SHP77 (cell line): ENCODE measurements at places on chromosomes 1 and 21.

DNA sequence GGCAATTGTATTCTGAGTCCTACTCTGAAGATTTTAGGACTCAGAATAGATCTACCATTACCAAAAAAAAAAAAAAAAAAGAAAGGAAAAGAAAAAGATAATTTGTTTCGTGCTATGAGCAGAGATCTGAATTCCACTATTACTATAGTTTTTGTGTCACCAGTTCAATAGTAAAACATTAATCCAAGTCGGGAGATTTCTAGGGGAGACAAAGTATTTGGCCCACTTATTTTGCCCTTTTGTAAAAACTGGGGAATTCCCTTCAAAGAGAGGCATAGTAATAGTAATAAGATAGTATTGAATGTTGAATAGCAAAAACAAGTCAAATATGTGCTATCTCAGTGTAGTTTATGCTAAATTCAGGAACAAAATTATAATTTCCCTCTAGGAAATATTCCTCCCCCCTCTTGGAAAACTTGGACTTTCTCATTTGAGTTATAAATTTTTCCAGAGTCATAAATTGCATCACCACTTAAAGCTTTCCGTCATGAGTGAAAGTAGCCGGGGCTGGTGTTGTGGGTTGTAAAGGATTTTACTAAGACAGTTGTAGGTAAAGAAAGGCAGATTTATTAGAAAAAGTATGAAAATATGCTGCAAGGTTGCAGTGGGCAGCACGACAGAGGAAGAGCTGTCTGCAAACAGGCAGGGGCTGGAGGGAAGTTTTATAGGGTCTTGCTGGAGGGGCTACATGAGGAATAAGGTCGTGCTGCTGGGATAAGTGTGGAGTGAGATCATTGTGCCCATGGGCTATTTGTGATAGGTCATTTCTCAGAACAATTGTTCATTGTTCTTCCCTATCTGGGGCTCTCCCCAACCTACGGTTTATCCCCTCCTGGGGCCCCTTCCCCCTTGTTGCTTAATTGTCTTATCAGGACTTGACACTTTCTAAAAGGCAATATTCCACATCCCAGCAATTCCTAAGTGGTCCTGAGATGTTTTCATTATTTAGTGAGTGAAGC is 1009.9 kb downstream of the PLA2G4A start:
- DNase-seq = no peak

- no peak for DNase-seq
These were observed 130.0 kb upstream of the TNR start for GRCh38 chr1:175873290-175873935.

GRCh38 chr1:181175955-181176354 is 87.5 kb downstream of the IER5 start:
- no peak for DNase-seq

DNA sequence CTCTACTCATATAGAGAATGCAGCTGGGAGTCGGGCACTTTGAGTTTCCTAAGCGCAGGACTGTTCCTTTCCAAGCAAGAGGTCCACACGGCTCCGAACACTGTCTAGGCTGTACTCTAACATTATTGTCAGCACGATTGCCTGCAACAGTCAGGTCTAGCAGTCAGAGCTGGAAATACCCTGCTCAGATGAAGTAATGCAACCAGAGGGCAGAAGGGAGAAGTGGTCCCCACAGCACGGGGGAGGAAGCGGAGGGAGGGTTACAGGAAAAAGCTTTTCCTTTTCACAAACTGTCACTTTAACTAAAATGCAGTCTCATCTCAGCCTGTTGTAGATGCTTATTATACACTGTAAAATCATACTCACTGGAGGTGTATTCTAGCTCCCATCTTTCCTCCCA is 98.9 kb upstream of the SLC44A3 start:
- no peak for DNase-seq

GRCh38 chr1:28893403-28894102 is 20.8 kb upstream of the EPB41 start:
- no peak for DNase-seq

DNA sequence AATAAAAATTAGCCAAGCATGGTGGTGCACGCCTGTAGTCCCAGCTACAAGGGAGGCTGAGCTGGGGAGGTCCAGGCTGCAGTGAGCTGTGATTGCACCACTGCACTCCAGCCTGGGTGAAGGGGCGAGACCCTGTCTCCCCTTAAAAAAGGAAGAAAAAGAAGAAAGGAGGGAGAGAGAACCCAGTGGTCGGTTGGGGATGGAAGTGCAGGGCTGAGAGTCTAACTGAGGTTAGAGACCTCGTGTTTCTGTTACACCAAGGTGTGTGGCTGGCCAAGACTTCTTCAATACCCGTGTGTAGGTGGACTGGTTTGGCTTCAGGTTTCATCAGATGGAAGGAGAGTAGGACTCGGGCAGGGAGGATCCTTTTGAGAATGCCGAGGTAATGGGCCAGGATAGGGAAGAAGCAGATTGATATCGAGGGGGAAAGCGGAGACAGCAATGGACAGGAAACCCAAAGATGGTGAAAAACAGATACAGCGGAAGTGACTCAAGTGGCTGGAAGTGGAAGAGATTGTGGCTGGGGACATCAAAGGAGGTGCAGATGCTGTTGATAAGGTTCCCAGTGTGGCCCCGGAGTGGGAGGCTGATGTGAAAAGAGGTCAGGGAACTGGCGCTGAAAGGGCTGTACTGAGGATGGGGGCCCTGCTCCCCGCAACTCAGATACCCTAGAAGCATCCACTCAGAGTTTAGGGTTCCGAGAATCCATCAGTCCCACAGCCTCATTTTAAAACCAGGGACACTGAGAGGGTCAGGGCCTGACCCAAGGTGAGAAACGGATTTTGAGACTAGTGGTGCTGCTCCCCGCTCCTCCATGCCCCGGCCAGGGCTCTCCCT is 681 bp upstream of the UBXN10 start:
- no peak for DNase-seq

DNA sequence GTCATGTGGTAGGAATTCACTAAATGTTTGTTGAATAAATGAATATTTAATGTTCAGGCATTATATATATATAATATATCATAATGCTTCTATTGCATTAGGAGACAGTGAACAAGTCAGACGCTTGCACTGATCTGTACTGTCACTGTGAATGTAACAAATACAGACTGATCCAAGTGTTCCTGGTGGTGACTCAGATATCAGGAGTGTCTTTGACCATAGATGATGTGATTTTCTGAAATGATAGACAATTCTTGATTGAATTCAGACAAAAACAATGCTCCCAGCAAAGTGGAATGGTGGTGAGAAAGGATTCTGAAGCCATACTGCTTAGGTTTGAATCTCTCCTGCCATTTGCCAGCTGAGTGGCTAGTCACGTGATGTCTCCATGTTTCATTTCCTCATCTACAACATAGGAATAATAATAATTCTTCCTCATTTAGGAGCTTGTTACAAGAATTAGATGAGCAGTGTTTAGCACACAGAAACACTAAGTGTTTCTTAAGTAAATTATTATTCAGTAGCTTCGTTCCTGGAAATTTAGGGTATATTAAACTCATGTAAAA is 71.0 kb downstream of the OLFML2B start:
- DNase-seq = no peak

- peak; percentile 13 for DNase-seq
These were observed 19.2 kb downstream of the SLC19A2 start for GRCh38 chr1:169466259-169467230.

DNA sequence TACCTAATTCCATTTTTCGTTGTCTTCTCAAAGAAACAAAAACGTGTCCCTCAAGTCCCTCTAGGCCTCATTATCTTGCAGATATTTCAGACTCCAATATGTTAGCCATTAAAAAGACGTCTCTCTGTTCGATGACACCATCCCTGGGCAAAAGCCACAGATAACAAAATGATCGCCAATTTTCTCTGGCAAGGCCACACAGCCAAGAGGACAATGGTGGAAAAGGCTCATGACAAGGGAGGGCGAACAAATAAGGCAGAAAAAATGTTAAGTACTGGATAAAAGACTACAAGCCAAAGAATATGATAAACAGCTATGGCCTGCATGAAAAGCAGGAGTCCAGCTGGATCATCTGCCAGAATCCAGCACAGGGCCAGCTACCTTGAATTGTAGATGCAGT is 82.9 kb downstream of the TBX15 start:
- no peak for DNase-seq
